ENCODE measurements at places on chromosomes 4 and X.

GRCh38 chr4:38846015-38846414, 10.6 kb downstream of the TLR6 start:
- DNase-seq, result no peak

DNA sequence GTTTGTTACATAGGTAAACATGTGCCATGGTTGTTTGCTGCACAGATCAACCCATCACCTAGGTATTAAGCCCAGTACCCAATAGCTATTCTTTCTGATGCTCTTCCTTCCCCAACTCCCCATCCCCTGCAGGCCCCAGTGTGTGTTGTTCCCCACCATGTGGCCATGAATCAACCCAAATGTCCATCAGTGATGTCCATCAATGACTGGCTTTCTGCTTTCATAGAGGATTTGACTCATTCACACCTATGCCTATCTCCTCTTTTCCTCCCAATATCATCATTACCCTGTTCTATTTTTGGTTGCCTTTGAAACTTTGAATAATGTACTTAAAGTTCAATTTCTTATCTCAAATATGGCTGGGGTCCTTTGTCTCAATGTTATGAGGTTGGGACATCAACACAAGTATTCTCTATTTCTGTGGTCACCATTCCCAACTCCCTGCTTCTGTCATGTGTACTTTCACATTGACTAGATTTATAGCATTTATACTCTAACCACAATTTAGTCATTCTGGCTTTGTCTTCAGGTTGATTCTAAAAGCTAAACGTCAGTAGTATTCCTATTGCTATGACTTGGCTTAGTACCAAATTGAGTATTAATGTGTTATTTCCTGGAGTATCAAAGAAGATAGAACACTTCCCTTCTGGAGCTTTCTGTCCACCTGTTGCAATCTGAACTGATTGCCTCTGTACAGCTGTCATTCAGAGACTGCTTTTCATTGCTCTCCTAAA, 107.2 kb downstream of the TAB3 start:
- DNase-seq, result no peak

DNA sequence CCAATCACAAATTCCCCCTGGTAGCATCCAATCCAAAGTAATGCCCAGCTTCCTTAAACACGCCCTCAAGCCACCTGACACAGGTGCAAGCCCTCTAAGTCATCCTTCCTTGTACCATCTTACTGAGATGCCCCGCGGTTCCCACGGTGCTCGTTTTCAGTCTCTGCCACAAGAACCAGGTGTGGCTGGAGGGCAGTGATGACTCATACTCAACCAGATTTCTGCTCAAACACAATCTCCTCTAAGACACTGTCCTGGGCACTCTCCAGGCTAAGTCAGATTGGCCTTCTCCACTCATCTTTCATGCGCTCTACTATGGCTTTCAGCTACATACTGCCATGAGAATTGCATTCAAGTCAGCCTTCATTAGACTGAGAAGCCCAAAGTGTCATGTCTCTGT, 3.5 kb downstream of the SH3KBP1 start:
- DNase-seq, result no peak

- DNase-seq, result no peak
These were observed 5.6 kb upstream of the HOPX start for GRCh38 chr4:56686537-56687231.

DNA sequence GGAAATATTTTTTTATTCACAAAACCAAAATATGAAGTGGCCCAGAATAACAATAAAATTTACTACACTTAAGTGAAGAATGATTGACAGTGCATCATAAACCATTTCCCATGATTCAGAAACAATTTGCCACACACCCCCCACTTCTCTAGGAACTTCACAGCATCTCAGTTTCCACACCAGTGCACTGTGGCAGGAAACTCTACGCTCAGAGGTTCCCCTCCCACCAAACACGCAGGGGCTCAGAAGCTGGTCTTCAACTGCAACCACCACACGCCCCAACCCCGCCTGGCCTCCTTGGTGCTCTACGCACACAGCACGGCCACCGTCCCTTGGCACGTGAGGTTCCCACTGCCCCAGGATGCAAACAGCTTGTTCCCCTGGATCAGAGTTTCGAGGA, 63.7 kb downstream of the ZFYVE28 start:
- no peak for DNase-seq

- no peak for DNase-seq
These were observed 201.6 kb downstream of the TEX13A start for GRCh38 chrX:105018865-105019264.

GRCh38 chr4:109959195-109959594, 46.5 kb downstream of the EGF start:
- no peak for DNase-seq

DNA sequence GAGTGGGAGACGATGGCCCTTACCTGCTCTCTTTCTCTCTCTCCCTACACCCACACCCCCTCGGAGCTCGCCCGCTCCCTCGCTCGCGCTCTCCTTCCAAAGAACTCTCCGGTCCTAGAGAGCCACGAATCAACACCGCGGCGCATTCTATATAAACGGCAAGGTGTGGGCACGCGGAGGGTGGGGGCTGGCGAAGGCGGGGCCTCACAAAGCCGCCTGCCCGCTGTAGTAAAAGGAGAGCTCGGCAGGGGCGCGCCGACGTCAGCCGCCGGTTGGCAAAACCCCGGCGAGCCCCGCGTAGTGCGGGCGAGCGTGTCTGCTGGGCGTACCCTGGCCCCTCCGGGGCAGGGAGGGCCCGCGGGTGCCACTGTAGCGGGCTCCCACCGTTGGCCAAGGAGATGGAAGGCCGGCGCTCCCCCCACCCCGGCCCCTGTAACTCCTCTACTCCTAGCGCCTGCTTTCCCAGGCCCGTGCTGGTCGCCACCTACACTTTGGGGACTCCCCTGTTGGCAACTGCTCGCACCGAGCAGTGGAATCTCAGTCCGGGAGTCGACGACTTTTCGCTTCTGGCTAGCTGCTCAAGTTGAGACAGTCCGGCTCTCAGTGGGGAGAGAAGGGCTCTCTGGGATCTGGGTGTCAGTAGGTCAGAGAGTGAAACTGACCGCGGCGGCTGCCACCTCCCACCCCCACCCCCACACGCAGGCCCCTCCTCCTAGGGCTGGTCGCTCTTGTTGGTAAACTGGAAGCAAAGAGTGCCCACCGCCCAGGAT, 325.5 kb upstream of the F9 start:
- DNase-seq, result no peak

- DNase-seq, result no peak
These were observed 10.0 kb upstream of the PSAPL1 start for GRCh38 chr4:7444731-7445130.

DNA sequence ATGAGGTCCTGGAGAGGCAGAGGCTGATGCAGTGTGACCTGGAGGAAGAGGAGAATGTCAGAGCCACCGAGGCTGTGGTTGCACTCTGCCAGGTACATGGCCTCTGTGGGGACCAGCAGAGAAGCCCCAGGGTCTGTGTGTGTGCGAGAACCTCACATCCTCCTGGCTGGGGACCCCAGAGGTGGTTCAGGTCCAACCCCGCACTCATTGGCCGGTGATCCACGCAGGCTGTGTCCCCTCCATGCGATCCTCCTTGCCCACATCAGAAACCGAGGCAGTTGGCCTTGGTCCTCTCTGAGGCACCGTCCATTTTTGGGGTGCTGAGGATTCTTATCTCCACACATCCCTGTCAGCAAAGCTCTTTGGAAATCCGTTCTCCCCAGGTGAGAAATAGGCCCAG, 45.3 kb downstream of the EVC start:
- DNase-seq, result no peak

DNA sequence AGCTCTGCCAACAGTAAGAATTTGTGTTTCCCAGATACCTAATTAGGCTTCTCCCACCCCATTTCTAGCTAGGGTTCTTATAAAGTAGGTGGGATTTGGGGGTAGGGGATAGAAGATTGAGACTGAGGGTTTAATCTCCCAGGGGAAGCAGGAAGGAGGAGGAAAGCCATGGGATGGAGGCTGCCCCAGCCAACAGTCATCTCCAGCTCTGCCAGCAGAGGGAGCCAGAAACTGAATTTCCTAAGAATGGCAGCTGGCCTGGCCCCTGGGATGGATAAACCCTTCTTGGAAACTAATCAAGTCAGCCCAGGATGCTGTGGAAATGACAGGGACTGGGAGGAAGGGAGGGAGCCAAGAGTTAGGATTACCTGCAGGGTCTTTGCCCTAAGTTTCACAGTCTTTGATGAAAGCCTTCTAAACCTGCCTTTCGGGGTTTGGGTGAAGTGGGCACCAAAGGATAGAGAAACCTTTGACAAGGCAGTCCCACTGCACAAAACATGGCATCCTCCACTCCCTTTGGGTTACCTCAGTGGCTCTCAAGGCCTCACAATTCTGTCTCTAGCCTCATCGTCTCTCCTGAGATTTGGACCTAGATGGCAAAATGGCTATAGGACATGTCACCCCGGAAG, 6.7 kb upstream of the ERCC6L start:
- peak; percentile 16 for DNase-seq

GRCh38 chrX:52988985-52989917, 30.9 kb upstream of the FAM156A start:
- DNase-seq, result no peak

GRCh38 chrX:22969411-22969810, 30.3 kb upstream of the DDX53 start:
- no peak for DNase-seq

DNA sequence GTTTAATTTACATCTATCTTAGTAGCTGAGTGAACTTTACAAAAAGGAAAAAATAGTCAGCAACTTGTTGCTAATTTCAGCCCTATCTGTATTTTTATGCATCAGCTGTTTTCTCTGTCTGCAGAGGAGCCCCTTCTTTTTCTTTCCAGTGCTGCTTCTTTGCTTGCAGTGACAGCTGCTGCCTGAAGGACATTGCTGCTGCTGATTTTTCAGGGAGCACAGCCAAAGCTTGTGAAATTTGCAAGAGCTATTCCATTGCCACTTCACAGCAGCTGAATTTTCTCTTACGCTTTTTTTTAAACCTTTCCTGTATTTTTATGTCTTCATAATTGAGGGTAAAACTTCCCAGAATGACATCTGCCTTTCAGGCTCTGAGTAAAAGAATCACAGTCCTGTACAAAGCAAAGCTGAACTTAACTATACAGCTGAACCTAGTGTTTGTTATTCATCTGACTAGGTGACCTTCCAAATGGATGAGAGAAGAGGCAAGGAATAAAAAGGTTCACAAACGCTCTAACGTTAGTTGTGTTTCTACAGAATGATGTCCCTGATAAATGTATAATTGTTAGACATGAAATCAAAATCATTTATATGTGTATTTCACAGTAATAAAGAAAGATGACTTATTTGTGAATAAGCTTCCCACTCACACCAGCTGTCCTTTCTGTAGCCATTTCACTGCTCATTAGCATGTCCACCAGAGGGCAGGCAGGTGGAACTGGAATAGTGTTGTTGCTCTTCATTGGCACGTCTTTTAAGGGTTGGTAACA, 541.4 kb downstream of the ADGRL3 start:
- no peak for DNase-seq

GRCh38 chr4:104743215-104743653, 248.5 kb upstream of the CXXC4 start:
- DNase-seq, result no peak

GRCh38 chr4:100525686-100526085, 7.9 kb upstream of the EMCN start:
- no peak for DNase-seq

- no peak for DNase-seq
These were observed 25.6 kb downstream of the RPA4 start for GRCh38 chrX:96909291-96909690.

- DNase-seq, result no peak
These were observed 36.1 kb upstream of the IRF2 start for GRCh38 chr4:184510401-184510800.

GRCh38 chr4:173518425-173519102, 11.5 kb downstream of the HAND2 start:
- DNase-seq, result no peak

GRCh38 chr4:16122308-16122711, 38.5 kb upstream of the PROM1 start:
- DNase-seq, result no peak

DNA sequence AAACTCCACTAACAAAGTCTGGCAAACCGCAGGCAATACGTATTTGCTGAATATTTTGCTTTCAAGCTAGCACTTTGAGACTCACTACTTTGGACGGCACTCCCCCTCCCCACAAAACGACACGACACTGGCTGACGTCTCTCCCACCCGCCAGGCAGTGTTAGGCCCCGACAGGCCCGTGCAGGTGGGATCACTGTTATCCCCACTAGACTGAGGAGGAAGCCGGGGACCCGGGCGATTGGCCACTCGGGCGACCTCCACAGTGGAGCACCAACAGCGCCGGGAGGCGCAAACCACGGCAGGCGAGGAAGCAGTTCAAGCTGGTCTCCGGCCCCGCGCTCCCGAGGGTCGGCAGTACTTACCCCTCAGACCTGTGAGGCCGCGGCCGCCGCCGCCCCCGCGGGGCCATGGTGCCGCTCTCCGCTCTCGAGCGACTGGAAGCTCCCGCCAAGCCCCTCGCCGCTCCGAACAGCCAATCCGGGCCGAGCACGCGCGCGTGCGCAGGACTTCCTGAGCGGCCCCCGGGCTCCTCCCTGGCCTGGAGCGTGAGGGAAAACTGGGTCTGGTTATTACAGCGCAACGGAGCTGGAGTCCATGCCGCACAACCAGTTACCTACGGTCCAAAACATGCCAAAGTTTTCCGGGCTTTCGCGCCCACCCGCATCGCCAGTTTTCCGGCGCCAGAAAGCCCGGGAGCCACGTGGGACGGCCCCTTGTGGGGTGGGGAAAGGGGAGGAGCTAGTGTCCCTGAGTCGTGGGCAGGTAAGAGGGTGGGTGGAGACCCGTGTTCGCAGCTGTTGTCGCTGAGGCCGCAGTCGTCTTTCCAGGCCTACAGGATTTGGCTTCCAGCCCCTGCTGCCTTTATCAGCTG, at the start of gene CENPU:
TSS of gene CENPU (minus strand) at position 443 of the 871 bp plus-strand sequence. CDS start at position 409, 34 bp downstream.
- DNase-seq, result peak; percentile 95

GRCh38 chr4:337932-338758, 531 bp downstream of the ZNF141 start:
- DNase-seq, result peak; percentile 70

- DNase-seq, result no peak
These were observed 330.6 kb downstream of the GALNTL6 start for GRCh38 chr4:172143605-172144314.

- DNase-seq, result no peak
These were observed 103.6 kb downstream of the FAM13A start for GRCh38 chr4:88953400-88953799.

GRCh38 chrX:15391850-15392249, 7.6 kb upstream of the VEGFD start:
- DNase-seq, result no peak

- DNase-seq, result peak; percentile 27
These were observed 72.9 kb upstream of the STIM2 start for GRCh38 chr4:26787461-26788340.

GRCh38 chrX:19879735-19880378, 7.5 kb downstream of the SH3KBP1 start:
- DNase-seq, result no peak

GRCh38 chr4:24971192-24971591, 58.4 kb upstream of the CCDC149 start:
- DNase-seq, result no peak

All from stimulated activated CD4-positive, alpha-beta T cell treated with anti-CD3 and anti-CD28 coated beads, Interleukin-4, amount 100 ng/mL, for 4 hours (primary cell).